ENCODE measurements at places on chromosomes 6 and 20.

- no peak for DNase-seq
These were observed 1.7 kb upstream of the HSD17B8 start for GRCh38 chr6:33202799-33203198.

- no peak for DNase-seq
These were observed 3.3 kb downstream of the TRERF1 start for GRCh38 chr6:42448391-42448790.

- DNase-seq = no peak
These were observed 579.9 kb downstream of the EPM2A start for GRCh38 chr6:145155411-145155810.

DNA sequence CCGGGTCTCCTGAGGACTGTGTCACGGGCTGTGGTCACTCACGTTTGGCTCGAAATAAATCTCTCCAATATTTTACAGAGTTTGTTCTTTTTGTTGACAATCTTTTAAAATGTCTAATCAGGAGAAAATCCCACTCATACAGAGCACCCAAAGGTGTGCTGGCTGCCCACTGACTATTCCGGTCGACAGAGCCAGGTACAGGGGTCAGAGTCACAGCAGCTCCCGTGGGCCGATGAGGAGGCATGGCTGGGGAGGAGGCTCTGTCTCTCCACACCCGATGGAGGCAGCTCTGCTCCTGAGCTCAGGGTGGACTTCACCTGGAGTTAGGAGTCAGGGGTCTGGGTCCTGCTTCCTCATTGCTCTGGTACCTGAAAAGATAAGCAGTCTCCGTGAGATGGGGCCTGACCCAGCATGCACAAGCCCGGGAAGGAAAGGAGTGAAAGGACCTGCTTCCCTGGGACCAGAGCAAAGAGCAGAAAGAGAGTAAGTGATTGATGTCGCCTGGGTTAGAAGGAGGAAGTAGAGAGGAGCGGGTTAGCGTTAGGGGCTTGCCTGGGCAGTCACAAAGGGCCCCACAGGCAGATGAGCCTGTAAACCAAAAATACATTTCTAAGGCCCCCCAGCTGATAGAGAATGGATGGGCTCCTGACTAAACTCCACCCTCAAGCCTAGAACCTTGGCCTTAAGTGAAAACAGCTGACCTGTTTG, 53.5 kb upstream of the UNC93A start:
- DNase-seq = no peak

DNA sequence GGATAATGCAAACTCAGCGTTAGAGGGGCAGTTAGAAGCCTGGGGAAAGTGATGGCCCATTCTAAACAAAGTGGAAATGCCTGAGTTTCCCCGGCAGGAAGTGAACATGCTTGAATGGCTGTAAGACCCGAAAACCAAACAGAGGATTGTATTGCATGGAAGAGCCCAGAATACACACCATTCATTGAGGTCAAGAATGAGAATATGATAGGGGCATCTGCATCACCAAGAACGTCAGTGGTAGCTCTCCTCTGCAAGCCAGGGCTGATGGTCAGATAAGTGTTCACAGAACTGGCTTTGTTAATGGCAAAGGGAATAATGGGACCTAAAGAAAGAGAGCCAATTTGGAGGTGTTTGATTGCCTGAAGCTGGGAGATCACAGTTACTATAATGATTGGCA, 663.4 kb downstream of the KHDRBS2 start:
- DNase-seq = no peak

GRCh38 chr20:44587035-44587980, 4.9 kb downstream of the PKIG start:
- DNase-seq = no peak

DNA sequence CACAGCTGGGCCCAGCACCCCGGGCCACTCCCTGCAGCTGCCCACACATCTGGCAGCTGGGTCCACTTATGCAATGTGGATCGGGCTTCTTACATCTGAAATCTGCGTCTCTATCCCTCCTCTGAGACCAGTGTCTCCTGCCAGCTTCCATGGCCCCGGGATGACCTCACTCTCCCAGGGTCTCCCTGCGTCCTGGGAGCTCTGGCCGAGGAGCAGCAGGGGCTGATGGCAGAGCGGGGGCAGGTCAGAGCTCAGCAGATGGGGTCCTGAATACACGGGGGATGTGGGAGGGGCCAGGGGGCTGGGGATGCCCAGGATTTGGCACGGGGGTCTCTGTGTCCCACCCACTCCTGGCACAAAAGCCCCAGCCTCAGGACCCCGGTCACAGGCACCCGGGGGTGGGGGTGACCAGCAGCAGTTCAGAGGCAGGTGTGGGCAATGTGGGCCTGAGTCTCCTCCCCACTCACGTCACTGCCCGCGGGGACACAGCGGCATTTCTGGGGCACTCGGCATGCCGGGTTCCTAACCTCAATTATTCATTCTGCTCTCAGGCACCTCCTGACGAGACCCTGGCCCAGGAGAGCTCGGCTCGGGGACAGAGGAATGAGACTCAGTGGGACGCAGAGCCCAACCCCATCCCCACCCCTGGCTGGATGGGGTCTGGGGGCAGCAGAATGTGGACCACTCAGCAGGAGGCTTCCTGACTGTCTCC, 16.4 kb downstream of the CHRNA4 start:
- DNase-seq = peak; percentile 63

DNA sequence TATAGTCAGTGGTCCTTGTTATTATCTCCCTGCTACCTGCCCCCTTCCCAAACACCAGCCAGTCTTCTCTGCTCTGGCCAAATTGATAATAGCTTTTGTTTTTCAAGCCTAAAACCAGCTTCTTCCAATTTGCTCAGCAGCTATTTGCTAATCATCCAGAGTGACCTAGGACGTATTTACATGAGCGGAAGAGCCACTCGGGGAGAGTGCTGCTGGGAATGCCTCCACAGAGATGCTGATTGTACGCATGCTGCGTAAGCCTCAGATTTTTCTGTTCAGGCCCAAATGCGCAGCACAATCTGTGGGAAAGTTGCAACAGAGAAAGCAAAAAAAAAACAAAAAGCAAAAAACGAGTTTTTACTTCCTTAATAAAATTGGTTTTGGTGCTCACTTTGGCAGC, 24.4 kb upstream of the ID1 start:
- DNase-seq = no peak

GRCh38 chr6:165679326-165679725, 16.3 kb upstream of the PDE10A start:
- DNase-seq = no peak

DNA sequence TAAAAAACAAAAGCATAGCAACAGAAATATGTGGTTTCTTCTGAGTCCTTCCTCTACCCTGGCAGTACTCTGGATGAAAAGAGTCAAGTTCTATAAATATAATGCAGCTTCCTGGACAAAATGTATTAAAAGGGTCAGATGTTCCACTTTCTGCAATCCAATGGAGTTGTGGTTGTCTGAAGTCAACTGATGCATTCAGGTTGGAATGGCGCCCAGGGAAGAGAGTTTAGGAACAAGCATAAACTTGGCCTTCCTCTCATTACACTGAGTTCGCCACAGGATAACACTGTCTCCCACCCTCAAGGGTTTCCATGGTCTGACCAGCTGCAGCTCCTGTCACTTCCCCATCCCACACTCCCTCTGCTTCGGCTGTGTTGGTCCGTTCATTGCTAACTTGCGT, 66.4 kb downstream of the PLEKHG1 start:
- peak; percentile 92 for DNase-seq

GRCh38 chr6:3517350-3517749, 60.5 kb upstream of the SLC22A23 start:
- DNase-seq = no peak
